ENCODE measurements at places on chromosomes 16 and 17.
A peak's percentile ranks its signal among the peaks of the same experiment; 100 is the strongest.

DNA sequence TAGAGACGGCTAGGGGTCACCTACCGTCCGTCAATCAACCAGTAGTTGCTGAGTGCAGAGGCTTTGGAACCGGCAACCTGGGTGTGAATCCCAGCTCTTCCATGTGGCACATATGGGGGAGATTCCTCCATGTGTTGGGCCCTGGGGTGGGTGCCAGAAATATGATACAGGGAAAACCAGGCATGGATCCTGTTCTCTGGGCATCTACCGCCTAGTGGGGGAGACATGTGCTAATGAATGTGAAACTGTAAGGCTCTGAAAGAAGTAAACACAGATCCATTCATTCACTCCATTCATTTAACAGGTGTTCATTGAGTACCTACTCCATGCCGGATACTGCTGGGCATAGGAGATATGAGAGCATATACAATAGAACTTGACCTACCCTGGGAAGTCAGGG lies 39.5 kb upstream of the SDK2 start:
- DNase-seq = no peak

GRCh38 chr17:31538080-31538762 lies 146.7 kb downstream of the RAB11FIP4 start:
- no peak for DNase-seq

DNA sequence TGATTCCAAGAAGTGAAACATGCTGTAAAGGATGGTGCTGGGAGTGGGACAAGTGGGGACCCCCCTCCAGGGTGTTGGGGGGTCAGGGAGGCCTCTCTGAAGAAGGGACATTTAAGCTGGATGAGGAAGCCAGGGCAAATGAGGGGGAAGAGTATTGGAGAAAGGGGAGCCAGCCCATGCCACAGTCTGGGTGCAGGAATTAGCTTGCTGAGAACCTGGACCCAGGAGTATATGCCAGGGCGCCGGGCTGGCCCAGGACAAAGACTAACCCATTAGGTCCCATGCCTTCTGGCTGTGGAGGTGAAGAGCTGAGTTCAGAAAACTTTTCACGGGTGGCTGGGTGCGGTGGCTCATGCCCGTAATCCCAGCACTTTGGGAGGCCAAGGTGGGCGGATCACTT lies 45.6 kb upstream of the PIK3R6 start:
- no peak for DNase-seq

DNA sequence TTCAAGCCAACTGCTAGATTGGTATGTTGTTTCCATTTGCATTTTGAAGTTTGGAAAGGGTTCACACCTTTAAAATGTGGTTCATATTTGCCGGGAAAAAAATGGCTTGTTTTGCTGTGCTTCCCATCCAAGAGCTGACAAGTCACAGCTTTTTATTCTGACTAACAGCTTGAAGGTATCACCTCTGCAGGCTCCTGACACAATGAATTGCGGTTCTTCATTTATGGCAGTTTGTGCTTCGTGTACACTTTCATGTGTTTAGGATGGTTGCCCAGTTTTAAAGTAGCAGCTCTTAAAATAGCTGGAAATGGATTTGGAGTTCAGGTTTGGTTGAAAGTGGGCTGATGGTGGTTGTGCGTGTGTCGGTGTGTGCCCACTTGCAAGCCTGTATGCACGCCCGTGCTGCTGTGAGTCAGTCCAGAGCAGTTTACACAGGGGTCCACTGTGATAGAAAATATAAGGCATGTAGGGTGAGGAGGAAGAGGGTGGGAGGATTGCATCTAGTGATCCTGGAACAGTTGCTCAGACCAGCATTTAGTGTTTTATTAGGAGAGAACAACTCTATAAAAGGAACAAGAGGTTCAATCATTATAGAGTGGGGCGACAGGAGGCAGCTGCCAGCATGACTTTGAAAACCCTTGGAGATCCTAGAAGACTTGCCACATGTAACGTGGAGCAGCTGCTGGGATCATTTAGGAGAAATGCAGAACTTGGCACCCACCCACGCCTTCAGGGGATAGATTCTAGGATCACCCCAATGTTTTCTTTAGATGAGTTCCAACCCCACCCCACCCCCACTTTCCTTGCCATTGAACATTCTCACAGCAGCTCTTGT lies 108.0 kb upstream of the TBX2 start:
- DNase-seq = no peak

- DNase-seq = no peak
Observed at GRCh38 chr16:84832488-84833143, 12.8 kb downstream of the CRISPLD2 start.

- DNase-seq = no peak
Observed at GRCh38 chr16:27313422-27314160, at the start of gene IL4R. TSS of gene IL4R (plus strand) at chr16:27313974. CDS start at chr16:27340204, 26,230 bp downstream.

GRCh38 chr17:74453665-74454196 lies 12.7 kb upstream of the CD300A start:
- DNase-seq = peak; percentile 91

GRCh38 chr16:84999857-85000480 lies 11.4 kb downstream of the ZDHHC7 start:
- no peak for DNase-seq

DNA sequence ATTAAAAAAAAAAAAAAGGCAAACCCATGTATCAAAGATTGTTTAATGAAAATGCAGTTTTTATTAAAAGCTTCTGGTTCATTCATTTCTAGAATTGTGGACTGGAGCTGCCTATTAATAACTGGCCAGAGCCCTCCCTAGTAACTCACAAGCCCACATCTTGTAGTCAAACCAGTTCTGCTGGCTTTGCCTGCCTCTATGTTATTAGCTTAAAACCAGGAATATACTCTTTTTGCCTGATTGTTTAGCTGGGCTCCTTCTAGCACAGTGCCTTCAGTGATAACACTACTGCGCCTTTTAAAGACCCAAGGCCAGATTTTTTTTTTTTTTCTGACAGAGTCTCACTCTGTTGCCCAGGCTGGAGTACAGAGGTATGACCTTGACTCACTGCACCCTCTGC lies 26.0 kb downstream of the TAC4 start:
- no peak for DNase-seq

- DNase-seq = no peak
Observed at GRCh38 chr16:48441863-48442279, 56.7 kb upstream of the SIAH1 start.

DNA sequence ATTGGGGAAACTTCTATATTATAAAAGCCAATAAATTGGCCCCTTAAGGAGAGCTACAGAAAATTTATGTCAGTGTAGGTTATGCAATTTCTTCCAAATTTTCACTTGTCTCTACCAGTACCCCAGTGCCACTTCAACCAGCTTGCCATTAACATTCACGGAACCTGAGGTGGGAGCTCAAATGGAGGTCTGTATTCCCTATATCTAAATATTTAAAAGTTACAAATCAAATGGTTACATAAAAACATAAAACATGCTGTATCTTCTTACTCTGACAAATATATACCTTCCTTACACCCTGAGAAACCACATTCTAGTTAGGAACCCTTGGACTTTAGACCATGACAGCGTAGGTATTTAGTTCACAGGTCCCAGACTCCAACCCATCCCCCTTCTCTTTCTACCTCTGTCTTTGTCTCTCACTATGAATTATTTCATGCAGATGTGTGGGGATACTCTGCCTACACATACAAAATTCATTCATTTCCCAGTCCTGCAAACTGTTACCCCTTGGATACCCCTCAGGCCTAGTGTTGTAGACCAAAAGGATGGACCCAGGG lies 127.8 kb upstream of the PMFBP1 start:
- DNase-seq = no peak

DNA sequence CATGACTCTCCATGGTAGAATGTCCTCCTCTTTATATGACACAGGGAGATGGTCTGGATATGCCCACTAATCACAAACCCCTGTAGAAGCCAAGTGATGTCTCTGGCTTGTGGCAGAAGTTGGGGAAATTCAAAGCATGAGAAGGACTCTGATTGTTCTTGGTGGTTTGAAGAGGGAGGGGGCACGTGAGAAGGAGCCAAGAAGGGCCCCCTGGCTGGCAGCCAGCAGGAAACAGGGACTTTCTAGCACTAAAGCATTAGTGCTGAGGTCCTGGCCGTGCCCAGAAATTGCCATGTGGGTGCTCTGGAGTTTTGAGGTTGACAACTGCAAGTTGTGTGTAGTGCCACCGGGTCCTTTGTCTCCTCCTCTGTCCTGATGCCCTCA lies 199.9 kb downstream of the LGALS9B start:
- no peak for DNase-seq

DNA sequence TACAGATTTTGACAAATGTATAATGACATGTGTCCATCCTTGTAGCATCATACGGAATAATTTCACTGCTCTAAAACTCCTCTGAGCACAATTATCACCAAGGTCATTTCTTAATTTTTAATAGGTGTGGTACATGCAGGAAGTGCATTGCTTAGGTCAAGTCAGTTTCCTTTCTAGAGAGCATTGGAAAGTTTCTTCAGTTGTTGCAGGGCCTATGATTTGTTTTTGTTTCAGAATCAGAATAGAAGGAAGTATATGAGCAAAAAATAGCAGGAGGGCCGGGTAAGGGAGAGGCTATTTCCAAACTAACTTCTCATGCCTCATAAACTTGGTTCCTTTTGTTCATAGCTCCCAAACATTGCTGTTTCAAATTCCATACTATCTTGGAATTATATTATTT lies 24.0 kb upstream of the SLFN5 start:
- no peak for DNase-seq

GRCh38 chr17:32588982-32589381 lies 102.2 kb downstream of the CDK5R1 start:
- DNase-seq = no peak

Measured in NCI-H1436 (cell line).